Gastroesophageal sphincter (tissue), 4 donors: ENCODE measurements at places on chromosomes 12 and 14. TPM values are rescaled to one million over a fixed set of nuclear protein-coding genes. Genes with fewer than 3 reads are reported as not detected.

The DPF3 gene
- 4.4 TPM for total RNA-seq

The AKAP3 gene
- total RNA-seq, result 0.23 TPM

The ADAM21 gene
- not detected for total RNA-seq

The RERGL gene
- 5.0 TPM for total RNA-seq

The ACACB gene
- total RNA-seq, result 133 TPM

The INSM2 gene
- total RNA-seq, result not detected

The TXNRD1 gene
- 458 TPM for total RNA-seq

The KRT85 gene
- total RNA-seq, result not detected

The RPL10L gene
- not detected for total RNA-seq

The RNASE1 gene
- total RNA-seq, result 780 TPM

The OTX2 gene
- total RNA-seq, result not detected

The RDH12 gene
- 0.20 TPM for total RNA-seq

The TTC6 gene
- total RNA-seq, result not detected

The CCND2 gene
- total RNA-seq, result 106 TPM

The NANOG gene
- not detected for total RNA-seq

The POTEG gene
- not detected for total RNA-seq

The WNT1 gene
- not detected for total RNA-seq

The RTL1 gene
- not detected for total RNA-seq

The RPGRIP1 gene
- 0.62 TPM for total RNA-seq

The IL31 gene
- not detected for total RNA-seq

The DEGS2 gene
- 0.16 TPM for total RNA-seq

The DCN gene
- total RNA-seq, result 1,716 TPM

The NKX2-1 gene
- total RNA-seq, result not detected

The RFC5 gene
- total RNA-seq, result 7.9 TPM
